Stimulated activated CD8-positive, alpha-beta memory T cell treated with anti-CD3 and anti-CD28 coated beads, Interleukin-2, amount 100 ng/mL, for 1 hour (primary cell): ENCODE measurements at places on chromosomes 16 and 17.

DNA sequence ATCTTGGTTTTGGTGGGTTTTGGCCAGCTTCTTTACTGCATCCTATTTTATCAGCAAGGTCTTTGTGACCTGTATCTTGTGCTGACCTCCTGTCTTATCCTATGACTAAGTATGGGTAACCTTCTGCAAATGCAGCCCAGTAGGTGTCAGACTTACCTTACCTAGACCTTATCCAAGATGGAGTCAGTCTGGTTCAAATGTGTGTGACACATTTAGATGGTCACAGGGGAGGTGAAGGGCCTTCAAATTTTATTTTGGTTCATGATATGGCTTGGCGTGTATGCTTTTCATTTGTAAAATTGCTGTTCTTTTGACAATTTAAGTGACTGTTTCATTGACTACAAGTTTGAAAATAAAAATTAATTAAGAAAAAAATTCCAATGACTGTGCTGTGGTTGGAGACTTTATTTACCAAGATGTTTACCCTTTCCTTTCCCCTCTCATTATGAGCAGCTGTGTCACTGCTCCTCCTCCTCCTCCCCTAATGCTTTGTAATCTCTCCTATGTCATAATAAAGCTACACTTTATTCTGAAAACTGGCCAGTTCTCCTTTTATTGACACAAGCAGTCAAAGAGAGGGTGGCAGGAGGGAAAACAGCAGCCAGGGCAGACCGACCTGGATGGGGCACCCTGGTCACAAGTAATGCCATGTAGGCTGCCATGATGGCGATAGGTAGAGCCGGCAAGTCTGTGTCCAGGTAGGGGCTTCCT is 49.4 kb downstream of the TNFRSF13B start:
- DNase-seq = no peak

GRCh38 chr17:48043176-48043575 is 5.0 kb upstream of the NFE2L1 start:
- DNase-seq = no peak

DNA sequence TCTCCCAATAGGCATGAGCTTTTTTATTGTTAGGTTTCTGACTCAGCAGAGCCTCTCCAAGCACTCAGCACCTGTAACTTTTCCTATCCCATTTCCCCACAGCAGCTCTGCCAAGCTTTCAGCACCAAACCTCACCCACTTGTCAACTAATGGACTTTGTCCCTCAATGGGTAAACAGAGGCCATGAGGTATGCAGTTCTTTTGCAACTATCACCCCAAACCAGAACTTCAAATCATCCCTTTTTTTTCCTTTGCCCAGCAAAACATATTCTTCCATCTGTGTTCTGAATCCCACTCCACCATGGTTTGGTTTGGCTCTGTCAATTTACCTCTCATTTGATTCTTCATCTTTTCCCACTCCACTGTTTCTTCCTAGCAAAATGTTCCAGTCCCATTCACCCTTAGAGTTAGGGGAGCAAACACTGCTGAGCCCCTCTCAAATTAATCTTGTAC is 58.1 kb downstream of the TOX3 start:
- DNase-seq = no peak

- DNase-seq = no peak
Measured at GRCh38 chr16:88649924-88650748, 717 bp downstream of the CYBA start.

GRCh38 chr16:84768061-84768807 is 51.6 kb upstream of the CRISPLD2 start:
- DNase-seq = no peak

DNA sequence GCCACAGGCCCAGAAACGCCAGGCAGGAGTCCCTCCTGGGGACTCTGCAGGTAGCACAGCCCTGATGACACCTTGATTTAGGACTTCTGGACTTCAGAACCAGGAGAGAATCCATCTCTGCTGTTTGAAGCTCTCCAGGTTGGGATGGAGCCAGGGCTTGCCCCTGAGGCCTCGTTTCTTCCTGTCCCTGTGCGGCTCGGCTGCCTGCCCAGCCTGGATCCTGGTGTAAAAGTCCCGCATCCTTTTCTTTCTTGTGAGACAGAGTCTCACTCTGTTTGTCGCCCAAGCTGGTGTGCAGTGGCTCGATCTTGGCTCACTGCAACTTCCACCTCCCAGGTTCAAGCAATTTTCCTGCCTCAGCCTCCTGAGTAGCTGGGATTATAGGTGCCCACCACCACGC is 17.9 kb upstream of the CBX4 start:
- no peak for DNase-seq

DNA sequence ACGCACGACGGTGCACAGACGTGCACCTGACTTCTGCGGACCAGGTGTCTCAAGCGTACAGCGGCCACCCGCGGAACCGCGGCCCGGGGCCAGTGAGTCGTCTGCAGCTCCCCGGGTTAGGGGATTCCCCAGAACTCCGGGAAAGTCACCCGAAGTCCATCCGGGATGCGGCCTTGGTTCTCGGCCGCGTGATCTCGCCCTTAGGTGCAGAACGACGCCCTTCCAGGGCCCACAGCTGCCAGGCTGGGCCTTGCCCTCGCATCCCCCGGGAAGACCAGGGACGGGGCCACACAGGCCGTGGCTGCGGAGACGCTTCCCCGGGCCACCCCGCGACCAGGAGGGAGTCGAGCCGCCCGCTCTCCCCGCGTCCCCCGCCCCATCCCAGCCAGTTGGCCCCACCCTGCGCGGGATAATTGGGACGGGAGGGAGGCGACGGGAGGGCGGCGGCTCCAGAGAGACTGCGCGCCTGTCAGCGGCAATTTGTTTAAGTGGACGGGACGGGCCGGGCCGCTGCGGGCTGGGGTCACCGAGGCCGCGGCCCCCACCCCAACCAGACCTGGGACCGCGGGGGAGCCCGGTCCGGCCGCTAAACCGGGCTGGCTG is 3.6 kb upstream of the TBX2 start:
- DNase-seq = no peak

DNA sequence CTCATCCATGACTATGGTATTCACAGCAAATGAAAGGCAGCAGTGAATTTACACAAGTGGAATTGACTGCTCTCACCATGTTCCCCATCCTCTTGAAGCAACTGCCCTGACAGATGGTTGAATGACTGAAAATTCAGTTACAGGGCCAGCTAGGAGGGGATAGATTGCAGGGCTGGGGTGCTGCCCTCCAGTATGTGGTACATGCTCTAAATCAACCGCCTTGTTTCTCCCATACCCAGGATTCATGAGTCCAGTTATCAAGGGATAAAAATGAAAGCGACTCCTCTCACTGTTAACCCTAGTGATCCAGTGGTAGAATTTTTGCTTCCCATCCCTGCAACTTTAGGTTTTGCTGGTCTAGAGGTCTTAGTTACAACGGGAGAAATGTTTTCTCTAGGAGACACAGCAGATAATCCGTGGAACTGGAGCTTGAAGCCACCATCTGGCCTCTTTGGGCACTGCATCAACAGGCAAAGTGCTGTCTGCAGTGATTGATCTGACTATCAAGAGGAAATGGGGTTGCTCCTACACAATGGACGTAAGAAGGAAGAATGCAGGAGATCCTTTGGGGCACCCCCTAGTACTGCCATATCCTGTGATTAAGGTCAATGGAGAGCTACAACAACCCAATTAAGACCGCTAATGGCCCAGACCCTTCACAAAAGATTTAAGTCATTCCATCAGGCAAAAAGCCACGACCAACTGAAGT is 32.0 kb downstream of the SCPEP1 start:
- peak; percentile 12 for DNase-seq

- DNase-seq = no peak
Measured at GRCh38 chr17:73561111-73561510, 83.1 kb downstream of the SDK2 start.

DNA sequence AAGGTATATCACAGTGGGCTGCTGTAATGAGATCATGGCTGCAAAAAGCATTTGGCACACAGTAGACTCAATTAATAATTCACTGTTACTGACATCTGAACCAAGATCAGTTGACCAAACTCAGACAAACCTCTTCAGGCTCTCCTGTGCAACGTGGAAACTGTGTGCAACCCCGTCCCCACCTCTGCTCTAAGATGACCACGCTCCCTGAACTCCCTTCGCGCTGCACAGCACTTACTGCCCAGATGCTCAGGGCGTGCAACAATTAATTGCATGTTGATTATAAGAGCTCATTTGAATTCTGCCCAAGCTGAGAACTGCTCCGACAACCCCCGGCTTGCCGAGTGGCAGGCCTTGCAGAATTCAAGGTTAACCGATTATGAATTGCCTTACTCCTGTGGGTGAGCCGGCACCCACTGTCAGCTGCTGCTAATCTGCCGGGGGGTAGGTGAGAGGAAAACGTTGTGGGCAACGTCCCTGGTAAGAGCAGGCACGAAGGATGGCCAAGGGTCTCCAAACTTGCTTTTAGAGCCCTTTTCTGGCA is 1.3 kb upstream of the GSG1L start:
- DNase-seq = no peak

- DNase-seq = no peak
Measured at GRCh38 chr16:49537924-49538459, 164.4 kb downstream of the C16orf78 start.

GRCh38 chr16:63769211-63769610 is 1352.7 kb downstream of the CDH11 start:
- no peak for DNase-seq

DNA sequence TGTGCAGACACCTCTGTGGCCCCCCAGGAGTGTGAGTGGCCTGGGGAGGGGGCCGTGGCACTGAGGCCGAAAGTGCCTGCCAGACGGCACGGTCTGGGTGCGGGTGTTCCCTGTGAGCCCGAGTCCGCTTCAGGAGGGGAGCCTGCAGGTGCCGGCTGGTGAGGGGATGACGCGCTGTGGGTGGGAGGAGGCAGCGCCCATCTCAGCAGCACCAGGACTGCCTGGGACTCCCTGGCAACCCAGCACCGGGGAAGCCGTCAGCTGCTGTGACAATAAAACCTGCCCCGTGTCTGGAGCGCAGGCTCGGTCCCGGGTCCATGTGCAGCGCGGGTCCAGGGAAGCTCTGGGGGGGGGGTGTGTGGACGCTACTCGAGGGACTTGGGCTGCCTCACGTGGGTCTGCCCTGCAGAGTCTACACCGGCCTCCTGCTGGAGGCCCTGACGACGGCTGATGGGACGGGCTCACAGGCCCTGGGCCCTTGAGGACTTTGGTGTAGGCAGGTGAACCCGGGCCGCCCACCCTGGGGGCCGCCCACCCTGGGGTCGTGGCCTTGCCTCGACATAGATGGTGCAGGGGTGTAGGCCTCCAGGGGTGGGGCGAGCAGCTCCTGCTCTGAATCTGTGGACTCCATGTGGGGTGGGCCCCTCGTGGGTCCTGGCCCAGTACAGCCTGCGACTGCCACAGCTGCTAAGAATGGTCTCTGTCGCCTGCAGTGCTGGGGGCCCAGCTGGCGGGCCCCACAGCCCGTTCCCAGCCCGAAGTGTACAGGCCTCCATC is 5.9 kb upstream of the RAB40C start:
- DNase-seq = no peak

DNA sequence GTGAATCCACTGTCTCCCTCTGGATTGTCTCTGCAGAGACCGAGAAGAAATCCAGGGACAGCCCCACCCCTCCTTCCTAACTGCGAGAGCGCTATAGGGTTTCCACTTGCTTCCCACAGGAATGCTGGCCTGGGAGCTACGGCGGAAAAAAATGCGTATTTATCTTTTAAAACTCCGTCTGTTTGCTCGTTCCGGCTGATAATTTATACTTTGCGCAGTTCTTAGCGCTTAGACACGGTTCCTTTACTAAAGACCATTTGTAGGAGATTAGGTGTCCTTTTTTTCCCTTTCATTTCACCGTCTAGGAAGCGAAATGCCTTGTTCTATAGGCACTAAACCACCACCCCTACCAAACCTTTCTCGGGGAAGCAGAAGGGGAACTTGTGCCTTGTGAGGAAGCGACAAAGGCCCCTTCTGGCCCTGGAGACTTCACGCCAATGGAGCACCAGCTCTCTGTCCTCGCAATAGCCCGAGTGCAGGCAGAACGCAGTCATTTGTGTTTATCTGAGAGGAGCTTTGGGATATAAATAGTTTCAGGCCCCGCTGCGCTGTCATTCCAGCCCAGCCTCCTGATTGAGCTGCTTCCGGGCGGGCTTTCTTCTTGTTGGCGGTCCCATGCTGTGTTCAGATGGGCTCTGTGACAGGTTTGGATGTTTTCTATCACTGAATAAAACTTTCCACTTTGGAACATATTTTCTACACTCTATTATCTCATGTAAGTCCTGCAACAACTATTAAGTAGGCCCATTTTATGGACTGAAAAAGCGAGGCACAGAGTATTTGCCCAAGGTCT is 791 bp upstream of the SUPT4H1 start:
- no peak for DNase-seq

DNA sequence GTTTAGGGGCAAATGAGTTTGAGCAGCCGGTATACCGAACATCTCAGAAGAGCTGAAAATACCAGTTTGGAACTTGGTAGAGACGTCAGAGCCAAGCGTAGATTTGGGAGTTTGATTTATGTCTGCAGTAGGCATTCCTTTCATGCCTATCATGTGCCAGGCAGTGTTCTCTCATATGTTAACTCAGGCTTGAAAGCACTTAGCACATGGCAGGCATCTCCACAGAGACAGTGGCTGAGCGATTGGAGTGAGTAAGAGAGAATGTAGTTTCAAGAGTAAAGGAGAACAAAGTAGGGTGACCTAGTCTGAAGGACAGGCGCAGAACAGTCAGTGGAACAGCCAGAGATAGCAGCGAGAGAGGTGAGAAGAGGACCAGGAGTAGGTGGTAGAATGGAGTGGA is 207.0 kb downstream of the FTO start:
- DNase-seq = no peak

DNA sequence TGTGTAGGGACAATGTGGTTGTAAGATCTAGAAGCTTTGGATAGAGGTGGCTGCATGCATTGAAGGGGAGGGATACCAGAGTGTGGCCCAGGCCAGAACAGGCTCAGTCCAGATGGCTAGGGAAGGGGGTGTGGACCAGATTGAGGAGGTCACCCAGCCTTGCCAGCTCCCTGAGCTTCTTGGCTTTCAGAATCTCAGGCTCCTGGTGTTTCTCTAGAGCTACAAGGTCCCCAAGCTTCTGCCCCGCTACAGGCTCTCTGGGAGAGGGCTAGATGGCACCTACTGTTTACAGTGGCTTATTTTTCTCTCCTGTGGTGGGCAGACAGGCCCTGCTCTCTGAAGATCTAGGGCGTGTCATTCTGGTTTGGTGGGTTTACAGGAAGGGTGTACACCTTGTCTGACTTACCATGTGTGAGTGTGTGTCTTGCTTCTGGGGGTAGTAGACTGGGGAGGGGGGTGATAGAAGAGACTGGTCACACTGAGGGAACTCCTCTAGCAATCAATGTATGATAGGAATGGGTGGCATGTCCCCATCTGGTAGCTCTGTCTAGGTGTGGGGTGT is 1.1 kb downstream of the RARA start:
- DNase-seq = no peak

DNA sequence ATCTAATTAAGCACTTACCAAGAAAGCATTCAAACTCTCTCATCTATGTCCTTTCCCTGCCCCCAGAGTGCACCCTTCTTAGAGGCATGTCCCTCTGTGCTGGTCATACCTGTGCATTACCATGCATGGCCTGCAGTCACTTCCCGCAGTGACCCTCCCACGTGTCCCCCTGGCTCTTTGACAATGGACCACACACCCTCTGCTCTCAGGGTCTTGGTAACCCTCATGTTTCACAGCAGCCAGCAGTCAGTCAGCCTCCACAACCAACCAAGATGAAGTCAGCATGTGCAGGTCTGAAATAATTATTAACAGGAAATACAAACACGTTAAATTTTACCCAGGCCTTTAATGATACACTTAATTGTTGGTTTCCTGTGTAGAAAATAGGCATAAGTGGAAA is 10.1 kb downstream of the KRT33A start:
- DNase-seq = no peak
